CD4-positive, alpha-beta T cell treated with Interleukin-15 for 1 hour (primary cell): ENCODE measurements at places on chromosomes 13 and 19.

DNA sequence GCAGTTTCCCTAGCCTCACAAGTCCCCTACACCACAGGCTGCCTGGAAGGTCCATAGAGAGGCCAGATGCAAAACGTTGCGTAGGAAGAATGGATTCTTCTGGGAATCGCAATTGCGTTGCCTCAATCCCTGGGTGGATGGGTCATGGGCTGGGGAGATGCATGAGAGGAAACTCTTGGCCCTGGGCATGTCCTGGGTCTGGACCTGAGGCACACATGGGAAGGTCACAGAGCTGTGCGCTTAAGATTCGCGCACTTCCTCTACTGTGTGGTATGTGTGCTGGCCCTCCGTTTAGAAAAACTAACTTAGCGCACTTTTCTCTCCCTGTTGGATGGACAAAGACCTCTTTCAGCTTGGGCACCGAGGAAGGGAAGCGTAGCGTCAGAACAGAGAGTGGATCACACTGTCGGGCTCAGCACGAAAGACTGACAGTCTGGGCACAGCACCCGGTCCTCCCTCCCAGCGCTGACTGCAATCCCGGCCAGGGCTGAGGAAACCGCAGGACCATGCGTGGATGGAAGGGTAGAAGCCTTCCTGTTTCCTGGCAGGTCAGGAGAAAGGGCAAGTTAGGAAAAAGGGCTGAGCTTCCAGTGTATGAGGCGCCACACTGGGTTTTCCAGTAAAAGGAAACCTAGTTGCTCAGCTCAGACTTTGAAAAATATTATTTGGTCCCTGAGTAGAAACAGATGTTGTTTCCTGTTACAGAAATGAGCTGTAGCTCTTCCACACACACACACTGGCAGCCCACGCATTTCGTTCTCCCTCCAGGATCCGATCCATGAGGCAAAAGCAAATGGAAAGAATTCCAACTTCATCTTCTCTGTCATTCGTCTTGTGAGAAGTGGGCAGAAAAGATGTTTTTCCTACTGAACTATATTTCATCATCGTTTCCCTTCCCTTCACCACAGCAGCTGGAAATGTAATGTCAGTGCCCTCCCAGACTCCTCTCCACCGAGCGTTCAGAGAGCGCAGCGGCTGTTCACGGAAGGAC, 86.0 kb downstream of the ING1 start:
- no peak for DNase-seq

DNA sequence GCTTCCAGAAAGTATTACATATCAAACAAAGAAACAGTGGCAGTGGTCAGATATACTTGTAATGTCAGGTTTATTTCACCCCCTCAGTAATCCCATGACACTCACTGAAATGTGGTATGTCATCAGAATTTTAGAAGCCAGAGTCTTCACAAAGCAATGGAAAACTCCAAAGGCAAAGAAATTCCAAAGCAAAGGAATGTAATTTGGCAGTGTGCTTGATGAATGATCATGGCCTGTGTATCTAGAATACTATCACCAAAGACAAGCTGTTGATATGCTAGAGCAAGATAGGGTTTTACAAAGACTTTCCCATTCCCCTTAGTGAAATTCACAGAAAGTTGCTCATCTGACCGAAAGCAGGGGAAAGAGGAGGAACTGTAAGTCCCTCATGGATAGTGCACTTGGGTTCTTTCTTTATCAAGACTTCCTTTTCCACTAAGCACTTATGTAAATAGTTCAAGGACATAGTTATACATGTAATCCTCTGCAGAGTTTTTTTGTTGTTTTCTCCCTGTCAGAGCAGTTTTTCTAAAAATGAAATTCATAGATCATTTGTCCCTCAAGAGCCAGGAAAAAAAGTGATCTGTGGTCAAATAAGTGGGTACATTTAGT, 243.4 kb downstream of the NHLRC3 start:
- no peak for DNase-seq

DNA sequence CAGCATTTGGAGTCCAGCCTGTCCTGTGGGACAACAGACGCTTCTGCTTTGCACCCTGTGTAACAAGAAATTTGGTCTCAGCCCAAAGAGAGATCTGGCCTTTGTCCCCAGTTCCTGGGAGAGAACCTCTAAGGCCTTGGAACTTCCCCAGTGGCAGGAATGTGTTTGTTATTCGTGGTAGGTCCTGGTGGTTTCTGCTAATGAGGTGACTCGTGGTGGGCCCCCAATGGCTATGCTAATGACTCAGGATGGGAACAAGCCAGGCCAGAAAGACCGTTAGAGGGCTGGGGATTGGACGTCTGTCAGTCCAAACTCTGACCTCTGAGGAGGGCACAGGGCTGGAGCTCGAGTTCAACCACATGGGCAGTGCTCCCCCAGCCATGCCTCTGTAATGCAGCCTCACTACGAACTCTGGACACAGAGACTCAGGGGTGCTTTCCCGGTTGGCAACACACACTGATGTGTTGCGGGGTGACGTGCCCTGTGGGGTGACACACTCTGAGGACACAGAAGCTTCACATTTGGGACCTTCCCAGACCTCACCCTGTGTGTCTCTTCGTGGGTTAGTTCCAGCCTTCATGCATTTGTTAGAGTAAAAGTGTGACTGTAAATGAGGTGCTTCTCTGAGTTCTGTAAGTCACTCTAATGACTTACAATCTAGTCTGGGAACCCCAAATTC, 38.9 kb downstream of the TEX29 start:
- DNase-seq = no peak

- no peak for DNase-seq
Observed at GRCh38 chr19:1245494-1246264, 2.7 kb upstream of the MIDN start.

DNA sequence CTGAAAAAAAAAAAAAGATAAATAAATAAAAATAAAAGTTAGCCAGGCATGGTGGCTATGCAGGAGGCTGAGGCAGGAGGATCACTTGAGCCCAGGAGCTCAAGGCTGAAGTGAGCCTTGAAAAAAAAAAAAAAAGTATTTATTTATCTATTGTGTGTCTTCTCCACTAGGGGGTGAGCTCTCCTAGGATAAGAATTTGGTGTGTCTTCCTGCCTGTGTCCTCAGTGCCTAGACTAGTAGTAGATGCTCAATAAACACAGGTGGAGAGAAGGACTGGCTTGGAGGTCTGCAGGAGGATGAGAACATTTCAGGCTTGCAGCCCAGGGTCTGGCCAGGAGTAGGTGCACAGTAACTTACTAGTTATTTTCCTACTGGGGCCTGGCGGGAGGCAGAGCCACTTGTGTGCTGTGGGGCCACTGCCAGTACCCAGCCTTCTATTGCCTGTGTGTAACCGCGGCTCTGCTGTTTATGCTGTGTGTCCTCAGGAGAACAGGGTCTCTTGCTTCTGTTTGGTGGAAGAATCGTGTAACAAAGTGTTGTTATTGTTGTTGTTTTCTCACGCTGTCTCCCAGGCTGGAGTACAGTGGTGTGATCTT, 5.4 kb downstream of the LMTK3 start:
- DNase-seq = no peak

DNA sequence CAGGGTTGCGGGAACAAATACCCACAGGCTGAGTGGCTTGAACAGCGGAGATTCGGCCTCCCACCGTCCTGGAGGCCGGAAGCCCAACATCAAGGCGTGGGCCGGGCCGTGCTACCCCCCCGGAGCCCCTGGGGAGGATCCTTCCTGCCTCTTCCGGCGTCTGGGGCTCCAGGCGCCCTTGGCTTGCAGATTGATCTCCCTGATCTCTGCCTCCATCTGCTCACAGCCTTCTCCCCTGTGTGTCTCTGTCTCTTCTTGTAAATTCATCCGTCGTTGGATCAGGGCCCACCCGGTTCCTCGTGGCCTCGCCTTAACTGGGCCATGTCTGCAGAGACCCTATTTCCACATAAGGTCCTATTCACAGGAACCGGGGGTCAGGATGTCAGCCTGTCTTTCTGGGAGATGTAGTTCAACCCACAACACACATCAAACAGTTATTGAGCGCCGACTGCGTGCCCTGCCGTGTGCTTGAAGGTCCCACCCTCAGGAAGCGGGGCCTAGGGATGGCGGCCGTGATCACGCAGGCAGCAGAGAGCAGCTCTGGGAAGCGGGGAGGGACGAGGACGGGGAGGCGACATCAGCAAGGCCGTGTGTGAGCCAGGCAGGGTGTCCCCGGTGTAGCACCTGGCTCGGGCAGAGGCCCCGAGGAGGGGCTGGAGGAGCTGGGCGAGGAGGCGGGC, 21.3 kb downstream of the HCN2 start:
- DNase-seq = peak; percentile 40

- DNase-seq = no peak
Observed at GRCh38 chr19:4371247-4372164, 28.1 kb downstream of the MPND start.

GRCh38 chr19:15673176-15673654, 328 bp downstream of the CYP4F12 start:
- no peak for DNase-seq

DNA sequence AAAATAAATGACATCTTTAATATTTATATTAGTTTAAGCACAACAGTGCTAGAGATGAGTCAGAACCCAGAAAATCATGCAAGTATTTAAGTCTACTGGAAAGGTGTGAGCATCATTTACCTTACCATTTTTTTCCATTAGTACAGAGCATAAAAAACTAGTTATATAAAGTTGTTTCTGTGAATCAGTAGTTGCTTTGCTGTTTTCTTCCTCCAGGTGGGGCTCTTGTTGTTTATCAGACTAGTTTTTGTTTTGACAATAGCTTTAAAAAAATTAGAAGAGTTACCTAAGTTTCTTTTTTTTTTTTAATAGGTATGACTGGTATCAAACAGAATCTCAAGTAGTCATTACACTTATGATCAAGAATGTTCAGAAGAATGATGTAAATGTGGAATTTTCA, 12.7 kb downstream of the SUGT1 start:
- DNase-seq = no peak

- DNase-seq = no peak
Observed at GRCh38 chr19:42289556-42290041, 12.3 kb upstream of the PRR19 start.

- no peak for DNase-seq
Observed at GRCh38 chr13:112346899-112347229, 29.3 kb upstream of the SPACA7 start.

GRCh38 chr19:14868497-14868896, 17.4 kb downstream of the OR7A17 start:
- no peak for DNase-seq

DNA sequence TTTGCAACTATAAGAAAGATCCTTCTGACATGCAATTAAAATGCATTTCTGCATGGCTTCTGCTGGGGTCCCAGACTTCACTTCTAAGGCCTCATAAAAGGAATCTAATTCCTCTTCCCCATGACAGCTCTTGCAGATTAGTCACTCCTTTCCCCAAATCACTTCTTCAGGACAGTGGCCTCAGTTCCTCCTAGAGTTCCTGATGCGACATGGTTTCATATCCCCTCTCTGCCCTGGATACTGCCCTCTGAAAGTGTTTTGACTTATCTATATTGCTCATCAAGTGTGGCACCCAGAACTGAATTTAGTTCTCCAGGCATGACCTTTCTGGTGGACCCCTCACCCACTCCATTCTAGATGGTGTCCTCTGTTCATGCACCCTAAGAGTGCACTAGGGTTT, 238.1 kb downstream of the FOXO1 start:
- DNase-seq = no peak

DNA sequence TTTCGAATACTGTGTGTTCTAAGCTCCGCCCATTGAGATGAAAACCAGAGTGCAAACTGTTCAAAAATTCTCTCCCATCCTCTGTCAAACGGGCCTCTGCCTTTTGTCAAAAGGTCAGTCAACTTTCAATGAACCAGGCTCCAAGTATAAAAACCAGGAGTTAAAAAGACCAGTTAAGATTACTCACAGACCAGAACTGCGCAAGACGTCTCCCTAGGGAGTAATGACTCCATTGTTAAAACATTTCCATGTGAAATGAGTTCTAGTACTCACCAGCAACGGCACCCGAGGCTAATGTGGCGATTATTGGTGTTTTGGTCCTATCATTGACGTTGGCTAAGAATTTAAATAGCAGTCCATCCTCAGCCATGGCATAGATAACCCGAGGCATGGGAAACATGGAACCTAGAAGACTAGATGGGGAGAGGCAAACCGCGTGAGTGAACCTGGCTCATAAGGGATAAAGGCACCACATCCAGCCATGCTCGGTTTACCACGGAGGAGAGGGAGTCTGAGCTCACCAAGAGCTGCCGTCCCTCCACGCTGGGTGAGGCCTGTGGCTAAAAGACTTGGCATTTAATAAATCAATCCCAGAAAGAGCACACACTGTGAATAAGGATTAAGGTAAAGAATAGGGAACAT, 73.3 kb downstream of the SLC7A1 start:
- no peak for DNase-seq

GRCh38 chr19:40411958-40412499, 1.1 kb downstream of the PRX start:
- DNase-seq = no peak

- no peak for DNase-seq
Observed at GRCh38 chr13:90591260-90591926, 756.1 kb upstream of the MIR17HG start.

DNA sequence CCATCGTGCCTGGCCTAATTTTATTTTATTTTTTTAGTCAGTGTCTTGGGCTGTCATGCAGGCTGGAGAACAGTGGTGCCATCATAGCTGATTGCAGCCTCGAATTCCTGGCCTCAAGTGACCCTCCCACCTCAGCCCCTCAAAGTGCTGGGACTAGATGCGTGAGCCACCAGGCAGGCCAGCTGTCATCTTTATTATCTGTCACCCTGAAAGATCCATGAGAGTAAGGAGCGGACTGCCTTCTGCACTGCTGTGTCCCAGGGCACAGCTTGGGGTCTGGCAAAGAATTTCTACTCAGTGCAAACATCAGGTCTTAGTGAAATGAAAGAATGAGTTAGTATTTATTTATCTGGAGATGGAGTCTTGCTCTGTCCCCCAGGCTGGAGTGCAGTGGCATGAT, 9.5 kb upstream of the TLE5 start:
- no peak for DNase-seq

- DNase-seq = no peak
Observed at GRCh38 chr13:107835339-107836018, 379.9 kb downstream of the LIG4 start.

DNA sequence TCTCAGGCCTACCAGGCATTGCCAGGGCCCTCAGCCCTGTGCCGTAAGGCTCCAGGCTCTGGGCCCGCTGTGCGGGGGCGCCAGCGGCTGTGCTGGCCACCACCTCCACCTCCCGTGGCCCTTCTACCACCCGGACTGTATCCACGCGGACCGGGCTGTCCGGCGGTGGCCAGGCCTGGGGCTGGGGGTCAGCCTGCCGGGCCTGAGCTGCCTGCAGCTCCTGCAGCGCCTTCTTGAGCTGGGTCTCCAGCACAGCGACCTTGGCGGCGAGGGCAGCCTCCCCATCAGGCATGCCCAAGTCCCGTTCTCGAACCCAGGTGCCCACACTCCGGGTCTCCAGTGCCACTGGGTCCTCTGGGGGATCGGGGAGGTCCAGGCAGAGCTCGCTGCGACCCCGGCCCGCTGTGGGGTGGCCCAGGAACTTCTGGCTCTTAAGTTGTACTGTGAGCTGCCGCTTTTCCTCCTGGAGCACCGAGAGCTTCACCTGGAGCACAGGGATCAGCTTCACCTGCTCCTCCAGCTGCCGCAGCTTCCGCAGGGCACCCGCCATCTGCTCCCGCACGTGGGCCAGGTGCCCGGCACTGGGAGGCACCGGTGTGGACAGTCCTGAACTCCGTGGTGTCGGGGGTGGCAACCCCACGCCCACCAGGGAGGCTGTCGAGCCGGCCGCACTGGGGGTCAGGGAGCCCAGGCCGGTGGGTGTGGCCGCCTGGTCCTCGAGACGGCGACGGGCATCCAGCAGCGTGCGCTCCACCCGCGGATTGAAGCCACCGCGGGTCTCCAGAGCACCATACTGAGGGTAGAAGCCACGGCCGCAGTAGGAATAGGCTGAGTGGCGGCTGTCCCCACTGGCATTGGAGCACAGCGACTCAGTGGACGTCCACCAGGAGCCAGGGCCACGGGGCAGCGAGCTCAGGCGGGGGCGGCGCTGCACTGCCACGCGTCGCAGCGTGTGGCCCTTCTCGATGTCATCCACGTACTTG, 4.1 kb downstream of the KANK2 start:
- DNase-seq = no peak
